ENCODE measurements at places on chromosomes 13 and 19.

- DNase-seq = no peak
These were observed 72.3 kb downstream of the C1QTNF9 start for GRCh38 chr13:24381541-24382265.

GRCh38 chr13:18959996-18960395 is 221.6 kb downstream of the TUBA3C start:
- DNase-seq = no peak

DNA sequence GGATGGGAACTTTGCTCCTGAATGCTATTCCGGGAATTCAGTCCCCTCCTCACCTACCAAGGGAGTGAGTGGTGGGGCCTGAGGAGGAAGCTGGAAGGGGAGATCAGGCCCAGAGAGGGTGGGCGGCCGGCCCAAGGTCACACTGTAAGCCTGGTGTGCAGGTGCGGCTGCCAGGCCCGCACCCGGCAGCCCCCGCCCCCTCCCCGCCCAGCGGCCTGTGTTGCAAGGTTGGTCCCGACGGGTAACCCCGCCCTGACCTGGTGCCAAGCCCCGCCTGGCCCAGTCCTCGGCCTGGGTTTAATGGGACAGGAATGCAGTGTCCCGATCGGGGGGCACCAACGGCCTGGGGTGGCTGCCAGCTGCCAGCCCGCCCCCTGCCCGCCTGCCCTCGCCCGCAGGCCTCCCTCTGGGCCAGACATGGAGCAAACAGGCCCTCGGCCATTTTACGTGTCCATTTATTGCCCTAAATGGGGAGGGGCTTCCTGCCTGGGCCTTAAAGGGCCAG is 5.5 kb downstream of the ZBTB7A start:
- no peak for DNase-seq

DNA sequence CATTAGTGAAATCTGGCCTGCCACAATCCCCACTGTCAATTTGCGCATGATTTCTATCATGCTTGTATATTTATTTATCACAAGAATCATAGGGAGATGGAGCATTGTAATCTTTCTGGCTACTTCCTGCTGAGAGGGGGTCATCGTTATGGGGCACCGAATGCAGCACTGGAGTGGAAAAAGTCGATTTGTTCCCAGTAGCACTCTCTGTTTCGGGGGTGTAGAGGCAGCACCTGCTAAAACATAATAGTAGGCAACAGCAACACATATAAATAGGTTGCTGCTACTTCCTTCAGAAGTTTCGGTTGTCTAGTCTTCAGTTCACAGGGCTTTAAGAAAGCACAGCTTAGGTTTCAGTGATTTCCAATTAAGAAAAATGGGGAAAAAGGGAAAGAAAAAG is 23.4 kb upstream of the CEACAM21 start:
- no peak for DNase-seq

DNA sequence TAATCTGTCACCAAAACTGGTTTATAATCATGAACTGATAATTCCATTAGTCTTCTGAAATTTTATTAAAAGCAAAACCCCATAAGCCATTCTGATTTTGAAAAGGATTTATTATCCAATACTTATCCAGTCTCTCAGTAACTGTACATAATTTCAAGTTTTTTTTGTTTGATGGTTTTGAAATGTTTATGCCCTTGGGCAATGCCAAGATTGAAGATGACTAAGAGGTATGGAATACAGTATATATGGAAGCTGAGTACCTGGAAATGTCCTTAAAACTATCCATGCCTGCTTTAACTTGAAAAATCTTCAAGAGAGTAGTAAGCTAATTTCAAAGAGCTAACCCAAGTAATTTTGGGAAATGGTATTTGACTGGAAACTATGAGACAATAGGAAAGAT is 1.8 kb upstream of the NEK5 start:
- DNase-seq = no peak

DNA sequence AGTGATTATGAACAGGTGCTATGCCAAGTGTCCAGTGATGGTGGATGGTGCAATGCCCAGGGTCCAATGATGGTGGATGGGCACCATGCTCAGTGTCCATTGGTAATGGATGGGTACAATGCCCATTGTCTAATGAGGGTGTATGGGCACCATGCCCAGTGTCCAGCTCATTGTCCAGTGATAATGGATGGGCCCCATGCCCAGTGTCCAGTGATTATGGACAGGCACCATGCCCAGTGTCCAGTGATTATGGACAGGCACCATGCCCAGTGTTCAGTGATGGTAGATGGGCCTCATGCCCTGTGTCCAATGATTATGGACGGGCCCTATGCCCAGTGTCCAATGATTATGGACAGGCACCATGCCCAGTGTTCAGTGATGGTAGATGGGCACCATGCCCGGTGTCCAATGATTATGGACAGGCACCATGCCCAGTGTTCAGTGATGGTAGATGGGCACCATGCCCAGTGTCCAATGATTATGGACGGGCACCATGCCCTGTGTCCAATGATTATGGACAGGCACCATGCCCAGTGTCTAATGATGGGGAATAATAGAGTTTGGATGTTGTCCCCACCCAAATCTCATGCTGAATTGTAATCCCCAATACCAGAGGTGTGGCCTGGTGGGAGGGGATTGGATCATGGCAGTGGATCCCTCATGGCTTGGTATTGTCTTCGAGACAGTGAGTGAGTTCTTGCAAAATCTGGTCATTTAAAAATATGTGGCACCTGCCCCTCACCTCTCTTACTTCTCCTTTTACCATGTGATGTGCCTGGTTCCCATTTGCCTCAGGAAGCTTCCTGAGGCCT is 87.8 kb downstream of the ANKRD10 start:
- no peak for DNase-seq

GRCh38 chr19:4847190-4847973 is 15.9 kb upstream of the TICAM1 start:
- DNase-seq = no peak

- DNase-seq = no peak
These were observed 70.7 kb upstream of the UBAC2 start for GRCh38 chr13:99129951-99130350.

DNA sequence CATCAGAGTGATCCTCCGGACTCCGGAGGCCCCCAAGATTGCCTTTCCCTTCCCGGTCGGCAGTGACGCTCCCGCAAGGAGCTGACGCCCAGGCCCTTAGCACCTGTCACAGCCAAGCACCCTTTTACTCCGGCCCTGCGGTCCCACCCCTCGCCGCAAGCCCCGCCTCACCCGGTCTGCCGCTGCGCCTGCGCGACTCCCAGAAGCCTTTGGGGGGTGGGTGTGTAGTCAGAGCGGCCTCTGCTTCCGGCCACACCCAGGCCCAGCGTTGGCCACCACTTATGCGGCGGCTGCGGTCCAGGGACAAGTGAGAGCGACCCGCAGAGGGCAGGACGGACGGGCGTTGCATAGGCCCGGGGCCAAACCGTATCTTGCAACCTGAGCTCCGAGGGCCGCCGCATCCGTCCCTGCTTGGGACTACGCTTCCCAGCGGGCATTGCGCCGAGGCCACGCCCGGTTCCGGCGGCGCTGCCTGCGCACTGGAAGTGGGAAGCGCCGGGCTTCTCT is 441 bp upstream of the ZFP28 start:
- peak; percentile 87 for DNase-seq

DNA sequence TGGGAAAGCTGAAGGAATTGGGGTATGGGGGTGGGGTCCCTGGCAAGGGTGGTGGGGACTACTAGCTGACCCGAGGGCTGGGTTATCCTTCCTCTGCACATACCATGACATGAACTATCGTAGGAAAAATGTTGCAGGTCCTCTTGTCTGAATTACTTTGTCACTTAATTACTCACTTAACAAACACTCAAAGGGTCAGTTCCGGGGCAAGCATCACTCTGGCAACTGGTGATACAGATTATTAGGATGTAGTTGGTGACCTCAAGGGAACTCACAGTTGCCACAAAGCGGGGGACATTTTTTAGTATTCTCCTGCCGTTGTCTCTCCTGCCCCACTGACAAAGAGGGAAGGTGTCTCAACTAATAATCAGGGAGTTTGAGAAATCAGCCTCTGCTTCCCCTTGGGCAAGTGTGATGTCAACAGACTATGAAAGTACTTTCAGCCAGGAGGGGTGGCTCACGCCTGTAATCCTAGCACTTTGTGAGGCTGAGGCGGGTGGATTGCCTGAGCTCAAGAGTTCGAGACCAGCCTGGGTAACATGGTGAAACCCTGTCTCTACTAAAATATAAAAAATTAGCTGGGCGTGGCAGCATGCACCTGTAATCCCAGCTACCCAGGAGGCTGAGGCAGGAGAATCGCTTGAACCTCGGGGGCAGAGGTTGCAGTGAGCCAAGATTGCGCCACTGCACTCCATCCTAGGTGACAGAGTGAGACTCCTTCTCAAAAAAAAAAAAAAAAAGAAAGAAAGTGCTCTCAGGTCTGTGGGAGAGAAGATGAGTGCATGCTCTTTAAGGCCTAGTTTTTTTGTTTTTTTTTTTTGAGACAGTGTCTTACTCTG is 10.3 kb downstream of the DNAJB1 start:
- DNase-seq = no peak

GRCh38 chr13:31485183-31485582 is 254.1 kb upstream of the RXFP2 start:
- no peak for DNase-seq

- DNase-seq = no peak
These were observed 17.8 kb downstream of the GPR12 start for GRCh38 chr13:26742691-26743358.

- DNase-seq = no peak
These were observed 511.6 kb upstream of the ARGLU1 start for GRCh38 chr13:107079423-107080049.

DNA sequence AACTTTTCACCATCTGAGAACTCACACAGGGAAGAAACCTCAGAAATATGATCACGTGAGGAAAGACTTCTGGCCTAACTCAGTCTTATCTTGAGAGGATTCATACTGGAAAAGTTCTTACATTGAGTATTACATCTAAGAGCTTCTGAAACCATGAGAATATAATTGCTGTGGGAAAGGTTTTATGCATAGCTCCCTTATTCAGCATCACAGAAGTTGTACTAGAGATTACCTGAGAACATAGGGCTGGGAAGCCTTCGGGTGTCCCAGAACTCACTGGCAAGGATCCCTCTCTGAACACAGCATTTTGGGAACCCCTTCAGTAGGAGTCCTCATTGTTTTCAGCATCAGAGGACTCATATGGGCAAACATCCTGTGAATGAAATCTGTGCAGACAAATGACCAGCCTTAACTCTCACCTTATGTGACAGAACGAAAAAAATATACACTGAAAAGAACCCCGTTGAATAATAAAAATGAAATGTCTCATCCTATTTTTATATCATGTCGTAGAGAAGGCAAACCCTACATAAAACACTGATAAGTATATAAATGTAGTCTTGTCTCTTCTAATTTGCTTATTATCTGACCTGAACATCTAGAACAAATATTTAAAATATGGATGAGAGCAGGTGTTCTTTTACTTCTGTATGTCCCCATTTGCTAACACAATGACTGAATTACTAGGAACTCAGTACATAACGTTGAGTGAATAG is 14.2 kb downstream of the ZNF274 start:
- no peak for DNase-seq

DNA sequence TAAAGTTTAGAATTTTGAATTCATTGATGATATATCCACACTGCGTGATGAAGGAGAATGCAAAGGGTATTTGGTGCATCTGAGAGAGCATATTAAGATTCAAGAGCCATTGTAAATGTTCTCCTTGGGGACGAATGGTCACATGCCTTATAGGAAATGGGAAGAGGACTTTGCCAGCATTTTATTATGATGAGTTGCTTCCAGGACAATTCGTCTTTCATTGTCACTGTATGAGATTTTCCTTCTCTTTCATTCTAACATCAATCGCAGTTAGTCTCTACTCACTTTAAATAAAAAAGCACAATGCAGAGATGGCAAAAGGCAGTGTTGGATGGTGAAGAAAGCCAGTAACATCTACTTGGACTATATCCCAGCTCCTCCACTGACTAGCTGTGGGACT is 21.4 kb downstream of the WDFY2 start:
- no peak for DNase-seq

DNA sequence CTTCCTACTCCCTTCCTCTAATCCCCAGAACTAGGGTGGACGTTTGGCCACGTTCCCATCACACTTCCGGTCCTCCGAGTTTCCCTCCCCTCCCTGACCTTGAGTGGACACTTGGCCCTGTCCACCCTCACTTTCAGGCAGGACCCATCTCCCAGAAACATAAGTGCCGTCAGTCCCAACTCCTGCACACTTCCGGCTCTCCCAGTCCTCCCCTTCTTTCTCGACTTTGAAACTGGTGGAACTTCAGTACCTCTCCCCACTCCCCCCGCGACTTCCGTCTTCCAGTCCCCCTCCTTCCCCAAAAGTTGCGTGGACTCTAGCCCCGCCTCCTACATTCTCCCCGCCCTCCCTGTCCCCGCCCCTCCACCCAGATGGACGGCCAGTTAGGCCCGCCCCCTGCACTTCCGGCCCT is 278 bp upstream of the ZNF274 start:
- DNase-seq = no peak

DNA sequence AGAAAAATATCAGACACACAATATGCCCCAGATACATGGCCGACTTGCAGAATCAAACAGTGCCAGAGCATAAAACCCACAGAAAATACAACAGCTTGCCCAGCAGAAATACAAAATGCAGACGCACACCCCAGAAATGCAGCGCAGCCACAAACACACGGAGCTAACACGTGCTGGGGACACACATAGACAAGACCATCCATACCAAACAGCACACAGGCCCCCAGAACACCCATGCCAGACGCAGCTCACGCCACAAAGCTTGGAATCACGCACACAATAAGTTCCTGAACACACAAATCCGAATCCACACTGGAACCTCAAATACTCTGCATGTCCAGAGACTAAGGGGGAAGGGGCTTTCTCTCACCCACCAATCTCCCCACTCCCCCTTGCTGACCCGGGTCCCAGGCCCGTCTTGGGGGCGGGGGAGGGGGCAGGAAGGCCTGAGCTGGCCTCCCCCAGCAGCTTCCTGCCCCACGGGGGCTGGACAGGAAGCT is 17.2 kb downstream of the CCDC97 start:
- no peak for DNase-seq

DNA sequence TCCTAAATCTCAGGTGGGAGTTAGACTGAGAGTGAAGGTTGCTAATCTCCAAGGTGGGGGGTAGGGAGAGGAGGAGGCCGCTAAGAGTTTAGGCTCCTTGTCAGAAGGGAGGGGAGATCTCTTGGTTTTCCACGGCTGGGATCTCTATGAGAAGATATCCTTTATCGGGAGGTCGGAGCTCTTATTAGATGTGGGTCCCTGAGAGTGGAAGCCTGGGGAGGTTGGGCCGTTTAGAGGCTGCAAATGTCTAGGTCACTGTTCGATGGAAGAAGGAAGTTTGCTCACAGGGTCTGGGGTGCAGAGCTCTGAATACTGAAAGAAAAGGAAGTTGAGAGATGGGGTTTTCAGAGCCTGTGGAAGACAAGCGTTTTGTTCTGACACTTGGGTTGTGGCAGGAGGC is 3.8 kb downstream of the MYADM start:
- no peak for DNase-seq

GRCh38 chr13:97986835-97987234 is 33.4 kb downstream of the IPO5 start:
- DNase-seq = no peak

All from mesothelial cell of epicardium (in vitro differentiated cells).